ENCODE measurements at places on chromosomes 2 and 18. TPM values are rescaled to one million over a fixed set of nuclear protein-coding genes. Genes with fewer than 3 reads are reported as not detected.

SPAST gene
- 19.3 TPM for total RNA-seq

CABYR gene
- total RNA-seq, result 1.6 TPM

PARD3B gene
- 27.8 TPM for total RNA-seq

RAD51AP2 gene
- not detected for total RNA-seq

TMEM178A gene
- 1.0 TPM for total RNA-seq

Data from spleen (tissue), 13 donors.